Neural progenitor cell (in vitro differentiated cells): ENCODE measurements at places on chromosomes 12 and 14. TPM values are rescaled to one million over a fixed set of nuclear protein-coding genes. Genes with fewer than 3 reads are reported as not detected.

The DAO gene
- not detected in 2 replicates for total RNA-seq

The HCAR2 gene
- not detected in 2 replicates for total RNA-seq

The OAS3 gene
- total RNA-seq, result under 0.01 TPM in 1 of 2 replicates, not detected in the other

The TOMM20L gene
- total RNA-seq, result not detected in 2 replicates

The PROX2 gene
- not detected in 2 replicates for total RNA-seq

The ACOT6 gene
- not detected in 2 replicates for total RNA-seq

The FBXL14 gene
- total RNA-seq, result 27.3 and 64.6 TPM in 2 replicates

The GDF3 gene
- not detected in 2 replicates for total RNA-seq

The KRT6C gene
- total RNA-seq, result not detected in 2 replicates

GRCh38 chr12:19201661-19202060, 72.1 kb downstream of the PLEKHA5 start:
- no peak for DNase-seq

- no peak for DNase-seq
Observed at GRCh38 chr14:74618078-74618952, 6.3 kb upstream of the LTBP2 start.

DNA sequence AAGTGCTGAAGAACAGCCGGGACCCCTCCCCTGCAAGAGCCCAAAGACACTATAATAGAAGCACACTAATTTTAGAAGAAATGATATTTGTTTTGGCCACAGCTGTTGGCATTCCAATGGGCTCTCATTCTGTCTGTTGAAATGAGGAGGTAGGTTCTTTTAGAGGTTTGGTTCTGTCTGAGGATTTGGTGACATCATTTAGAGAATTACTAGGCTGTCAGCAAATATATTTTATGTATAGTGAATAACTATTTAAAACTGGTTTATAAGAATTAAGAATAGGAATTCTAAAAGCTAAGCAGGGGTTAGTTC, 200.7 kb upstream of the SLC38A2 start:
- DNase-seq, result no peak

GRCh38 chr12:24945845-24946244, 3.1 kb downstream of the BCAT1 start:
- no peak for DNase-seq

GRCh38 chr12:92472201-92472600, 230.6 kb upstream of the PLEKHG7 start:
- no peak for DNase-seq

- DNase-seq, result no peak
Observed at GRCh38 chr12:100899301-100899700, 104.7 kb downstream of the ANO4 start.

DNA sequence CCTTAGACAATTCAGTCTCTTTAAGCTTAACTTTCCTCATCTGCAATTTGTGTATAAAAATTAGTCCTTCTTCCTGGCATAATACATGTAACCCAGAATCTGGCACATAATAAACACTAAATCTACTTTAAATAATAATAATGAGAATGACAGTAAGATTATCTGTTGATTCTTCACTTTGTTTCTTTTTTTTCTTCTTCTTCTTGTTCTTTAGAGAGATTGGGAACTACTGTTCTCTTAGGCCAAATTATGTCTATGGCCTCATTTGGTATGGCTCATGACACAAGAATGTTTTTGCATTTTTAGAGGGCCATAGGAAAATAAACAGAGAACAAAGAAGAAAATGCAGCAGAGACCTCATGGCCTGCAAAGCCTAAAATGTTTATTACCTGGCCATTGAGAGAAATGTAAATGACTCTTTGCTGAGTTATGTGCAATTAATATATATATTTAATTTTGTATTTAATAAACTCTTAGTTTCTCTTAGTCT, 275.8 kb downstream of the SLC6A15 start:
- no peak for DNase-seq

- DNase-seq, result no peak
Observed at GRCh38 chr14:44154446-44154845, 352.6 kb downstream of the FSCB start.

DNA sequence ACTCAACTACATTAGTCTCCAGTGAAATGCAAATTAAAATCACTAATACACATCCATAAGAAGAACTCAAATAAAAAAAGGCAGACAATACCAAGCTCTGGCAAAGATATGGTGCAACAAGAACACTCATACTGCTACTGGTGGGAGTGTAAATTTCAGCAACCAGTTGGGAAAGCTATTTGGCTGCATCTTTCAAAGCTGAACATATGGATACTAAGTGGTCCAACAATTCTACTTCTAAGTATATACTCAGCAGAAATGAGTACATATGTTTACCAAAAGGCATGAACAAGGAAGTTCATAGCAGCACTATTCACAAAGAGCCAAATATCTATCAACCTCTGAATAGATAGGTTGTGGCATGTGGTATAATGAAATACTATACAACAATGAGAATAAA, 27.3 kb downstream of the CAPS2 start:
- DNase-seq, result no peak

DNA sequence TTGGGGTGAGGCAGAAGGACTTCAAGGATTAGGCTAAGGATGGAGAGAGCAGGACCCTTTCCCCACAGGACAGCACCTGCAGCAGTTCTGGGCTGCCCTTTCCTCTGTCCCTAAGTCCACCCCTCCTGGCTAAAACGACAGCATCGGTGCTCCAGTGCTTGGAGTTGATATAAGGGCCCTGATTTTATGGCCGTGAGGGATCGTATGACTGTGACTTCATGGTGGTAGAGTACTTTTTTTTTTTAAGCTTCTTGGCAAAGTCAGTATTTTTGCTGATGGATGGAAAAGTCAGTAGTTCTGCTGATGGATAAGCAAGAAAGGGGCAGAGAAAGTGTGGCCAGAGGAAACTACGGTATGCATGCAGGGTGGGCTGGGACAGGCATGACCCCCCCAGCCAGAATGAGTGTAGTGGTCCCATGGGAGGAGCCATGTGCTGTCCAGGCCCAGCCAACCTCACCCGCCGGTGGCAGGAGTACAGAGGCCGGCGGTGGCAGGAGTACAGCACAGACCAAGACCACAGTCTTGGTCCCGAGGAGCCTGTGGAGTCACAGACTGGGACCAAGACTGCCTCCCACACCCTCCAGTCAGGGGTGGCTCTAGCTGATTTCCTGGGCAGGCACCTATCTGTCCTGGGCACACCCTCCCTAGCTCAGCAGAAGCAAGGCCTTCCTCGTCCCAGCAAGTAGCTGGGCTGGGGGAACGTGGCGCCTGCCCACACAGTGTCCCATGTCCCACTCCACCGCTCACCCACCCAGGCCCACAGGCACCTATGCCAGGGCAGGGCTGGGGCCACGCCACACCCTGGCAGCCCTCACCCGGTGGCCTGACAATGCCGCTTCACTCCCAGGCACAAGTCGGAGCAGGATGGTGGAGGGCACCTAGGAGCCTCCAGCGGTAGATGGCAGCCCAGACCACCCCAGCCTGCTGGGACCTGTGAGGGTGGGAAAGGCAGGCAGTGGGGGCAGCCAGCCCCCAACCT, 46.3 kb downstream of the CCDC88C start:
- no peak for DNase-seq

DNA sequence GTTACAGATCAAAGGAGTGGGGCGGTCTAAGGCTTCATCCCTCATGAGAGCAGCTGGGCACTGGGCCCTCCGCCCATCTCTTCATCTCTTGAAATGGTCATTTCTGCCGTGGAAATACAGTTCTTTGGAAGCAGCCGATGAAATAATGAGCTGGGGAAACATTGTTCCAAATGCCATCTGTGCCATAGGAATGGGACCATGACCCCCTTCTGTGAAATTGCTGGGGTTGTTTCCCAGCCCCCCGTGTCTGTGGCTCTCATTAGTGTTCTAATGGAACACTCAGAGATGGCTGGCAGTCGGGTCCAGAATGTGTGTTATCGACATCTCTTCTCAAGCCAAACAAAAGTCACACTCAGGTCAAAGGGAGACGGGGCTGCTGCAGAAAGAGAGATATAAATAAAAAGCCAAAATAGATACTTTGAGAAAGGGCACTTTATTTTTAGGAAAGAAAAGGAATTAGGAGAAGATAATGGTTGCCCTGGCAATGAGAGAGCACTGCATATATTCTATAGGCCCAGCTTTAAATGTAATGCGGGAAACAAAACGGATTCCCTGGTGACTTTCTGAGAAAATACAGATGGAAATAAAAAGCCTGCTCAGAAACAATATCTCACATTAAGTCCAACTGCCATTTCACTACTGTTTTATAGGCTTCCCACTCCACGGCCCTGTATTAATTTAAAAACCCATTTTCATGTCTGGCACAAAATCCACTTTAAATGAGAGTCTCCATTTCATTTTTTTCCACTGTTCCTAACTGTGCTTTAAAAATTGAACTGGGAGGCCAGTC, 107.1 kb downstream of the TTC8 start:
- DNase-seq, result no peak

GRCh38 chr12:105912882-105913678, 225.7 kb downstream of the NUAK1 start:
- no peak for DNase-seq

DNA sequence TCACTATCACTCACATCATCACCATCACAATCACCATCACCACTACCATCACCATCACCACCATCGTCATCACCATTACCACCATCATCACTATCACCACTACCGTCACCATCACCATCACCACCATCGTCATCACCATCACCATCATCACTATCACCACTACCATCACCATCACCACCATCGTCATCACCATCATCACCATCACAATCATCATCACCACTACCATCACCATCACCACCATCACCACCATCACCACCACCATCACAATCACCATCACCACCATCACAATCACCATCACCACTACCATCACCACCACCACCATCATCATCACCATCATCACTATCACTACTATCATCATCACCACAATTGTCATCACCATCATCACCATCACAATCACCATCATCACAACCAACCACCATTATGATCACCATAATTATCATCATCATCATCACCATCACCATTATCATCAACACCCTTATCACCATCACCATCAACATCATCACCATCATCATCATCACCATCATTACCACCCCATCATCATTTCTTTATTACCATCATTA, 90.8 kb downstream of the DICER1 start:
- no peak for DNase-seq

DNA sequence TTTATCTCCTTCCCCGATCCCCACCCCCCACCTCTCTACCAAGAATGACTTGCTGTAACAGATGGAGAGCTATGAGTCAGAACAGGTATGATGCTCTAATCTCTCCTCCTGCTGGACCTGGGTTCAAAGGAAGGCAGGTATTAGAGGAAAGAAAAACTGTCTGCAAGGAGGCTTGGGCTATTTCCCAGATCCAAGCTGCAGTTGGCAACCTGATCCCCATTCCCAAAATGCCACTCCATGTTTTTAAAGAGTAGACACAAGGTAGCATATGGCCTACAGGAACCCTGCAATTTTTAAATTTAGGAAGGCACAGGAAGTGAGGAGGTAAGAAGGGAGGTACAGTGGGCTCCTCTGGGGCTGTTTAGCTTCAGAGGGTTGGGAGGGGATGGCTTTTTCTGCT, 33.0 kb downstream of the SRRM4 start:
- DNase-seq, result no peak

GRCh38 chr12:95230313-95230712, 12.7 kb downstream of the VEZT start:
- DNase-seq, result no peak

GRCh38 chr12:52860102-52860823, 11.5 kb upstream of the KRT78 start:
- no peak for DNase-seq

DNA sequence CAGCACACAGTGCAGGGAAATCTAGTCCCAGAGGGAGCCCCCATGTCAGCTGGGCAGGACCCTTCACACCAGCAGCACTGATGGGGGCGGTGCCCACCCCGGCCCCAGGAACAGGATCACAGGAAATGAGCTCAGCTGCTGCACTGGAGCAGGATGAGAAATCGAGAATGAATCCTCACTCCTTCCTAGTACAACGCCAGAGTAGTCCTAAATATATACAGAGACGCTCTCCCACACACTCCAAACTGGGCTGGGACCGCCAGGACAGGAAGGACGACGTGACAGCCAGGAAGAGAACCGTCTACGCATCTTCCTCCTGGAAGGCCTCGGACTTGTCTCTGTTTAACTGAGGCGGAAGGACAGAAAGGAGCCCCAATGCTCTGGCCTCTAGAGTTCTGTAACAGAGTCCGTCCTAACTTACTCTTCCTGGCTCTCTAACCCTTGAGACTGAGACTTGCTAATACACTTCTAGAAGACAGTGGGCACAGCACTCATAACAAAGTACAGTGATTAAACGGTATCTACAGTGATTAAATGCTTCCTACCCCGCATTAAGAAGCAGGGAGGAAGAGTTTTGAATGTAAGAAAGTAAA, 33.4 kb downstream of the CDC42BPB start:
- DNase-seq, result no peak

GRCh38 chr14:22622255-22622654, 21.9 kb downstream of the OR6J1 start:
- DNase-seq, result no peak

GRCh38 chr12:53613821-53614220, 12.4 kb downstream of the ATF7 start:
- no peak for DNase-seq

- no peak for DNase-seq
Observed at GRCh38 chr14:105502446-105503295, 11.6 kb downstream of the TEDC1 start.

- DNase-seq, result no peak
Observed at GRCh38 chr12:58225203-58225877, 284.0 kb downstream of the ATP23 start.

DNA sequence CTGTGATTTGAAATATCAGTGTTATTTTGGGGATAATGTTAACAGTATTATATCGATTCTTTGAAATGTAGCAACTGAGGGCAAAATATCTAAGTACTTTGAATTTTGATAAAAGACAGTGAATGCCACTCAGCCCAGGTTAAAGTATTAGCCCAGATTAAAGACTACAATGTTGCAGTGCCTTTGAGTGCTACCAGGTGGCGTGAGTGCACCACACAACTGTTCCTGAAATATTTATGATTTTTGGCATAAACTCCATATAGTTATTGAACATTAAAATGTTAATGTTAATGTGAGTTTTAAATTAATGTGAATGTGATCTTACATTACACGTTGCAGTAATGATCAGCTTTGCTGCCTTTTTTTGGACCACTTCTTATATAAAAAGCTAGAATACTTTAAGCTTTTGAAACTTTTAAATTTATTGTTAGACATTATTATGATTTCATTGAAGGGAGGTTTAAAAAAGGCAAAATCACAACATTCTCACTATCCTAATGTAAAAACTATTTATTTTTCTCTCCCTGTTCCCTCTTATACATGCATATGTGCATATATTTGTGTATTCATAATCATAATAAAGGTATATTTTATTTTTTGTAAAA, 22.5 kb downstream of the MRPS35 start:
- peak; percentile 29 for DNase-seq

- peak; percentile 63 for DNase-seq
Observed at GRCh38 chr12:7190268-7191055, 976 bp downstream of the PEX5 start.

GRCh38 chr14:69354383-69355153, 43.5 kb downstream of the ERH start:
- DNase-seq, result no peak

- DNase-seq, result no peak
Observed at GRCh38 chr12:71581206-71581605, 82.4 kb downstream of the ZFC3H1 start.

DNA sequence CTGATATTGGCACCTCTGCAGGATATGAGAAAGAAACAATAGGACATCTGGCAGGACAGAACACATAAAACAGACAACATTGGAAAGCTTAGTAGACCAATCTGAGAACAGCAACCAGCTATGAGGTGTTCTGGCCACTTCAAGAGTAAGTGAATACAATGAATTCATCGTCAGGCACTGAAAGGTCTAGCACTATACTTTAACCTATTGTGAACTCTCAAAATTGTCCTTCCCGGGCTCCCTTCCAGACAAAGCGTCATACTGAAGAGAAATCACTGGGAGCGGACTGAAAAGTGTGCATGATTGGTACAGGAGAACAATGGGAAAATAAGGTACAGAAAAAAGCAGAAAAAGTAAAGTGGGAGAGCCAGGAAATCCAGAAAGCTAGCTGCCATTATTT, 75.8 kb downstream of the LRP6 start:
- DNase-seq, result no peak
